ENCODE measurements at places on chromosomes 16 and 17.

DNA sequence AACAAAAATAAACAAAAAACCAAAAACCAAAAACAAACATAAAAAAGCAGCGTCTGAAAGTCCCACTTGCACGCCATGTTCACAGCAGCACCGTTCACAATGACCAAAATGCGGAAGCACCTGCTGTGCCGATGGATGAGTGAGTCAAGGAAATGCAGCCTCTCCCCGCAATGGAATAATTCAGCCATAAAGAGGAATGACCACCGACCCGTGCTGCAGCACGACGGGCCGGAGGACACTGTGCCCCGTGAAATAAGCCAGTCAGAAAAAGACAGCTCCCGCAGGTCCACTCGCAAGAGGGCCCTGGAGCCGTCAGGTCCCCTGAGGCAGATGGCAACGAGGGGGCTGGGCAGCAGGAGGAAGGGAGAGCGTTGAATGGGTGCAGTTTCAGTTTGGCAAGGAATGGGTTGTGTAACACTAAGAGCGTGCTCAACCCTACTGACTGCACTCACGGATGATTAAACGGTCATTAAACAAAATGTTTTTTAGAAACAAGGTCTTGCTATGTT, 5.1 kb downstream of the CLCN7 start:
- no peak for DNase-seq

- DNase-seq, result no peak
Observed at GRCh38 chr16:52353249-52353648, 193.7 kb downstream of the TOX3 start.

- DNase-seq, result peak; percentile 82
Observed at GRCh38 chr16:75256696-75257343, 5.4 kb upstream of the BCAR1 start.

- DNase-seq, result no peak
Observed at GRCh38 chr16:49548325-49548970, 174.8 kb downstream of the C16orf78 start.

- DNase-seq, result no peak
Observed at GRCh38 chr16:86255966-86256365, 254.4 kb upstream of the FOXF1 start.

DNA sequence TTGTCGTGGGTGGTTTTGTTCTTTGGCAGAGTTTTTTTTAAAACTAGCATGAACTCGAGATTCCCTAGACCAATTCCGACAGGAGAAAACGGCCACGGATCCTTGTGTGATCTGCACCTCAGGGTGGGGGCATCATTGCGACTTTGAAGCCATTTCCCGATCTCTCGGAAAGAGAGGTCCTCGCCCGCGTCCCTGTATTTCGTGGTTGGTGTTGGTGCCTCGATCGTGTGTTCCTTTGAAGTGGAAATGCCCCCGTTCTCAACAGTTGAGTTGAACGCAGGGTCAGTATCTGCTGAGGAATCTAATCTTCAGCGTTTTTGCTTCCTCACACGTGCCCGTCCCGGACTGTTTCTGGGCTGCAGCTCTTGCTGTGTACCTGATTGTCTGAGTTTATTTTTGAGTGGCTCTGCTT, 1.1 kb downstream of the CRAMP1 start:
- no peak for DNase-seq

DNA sequence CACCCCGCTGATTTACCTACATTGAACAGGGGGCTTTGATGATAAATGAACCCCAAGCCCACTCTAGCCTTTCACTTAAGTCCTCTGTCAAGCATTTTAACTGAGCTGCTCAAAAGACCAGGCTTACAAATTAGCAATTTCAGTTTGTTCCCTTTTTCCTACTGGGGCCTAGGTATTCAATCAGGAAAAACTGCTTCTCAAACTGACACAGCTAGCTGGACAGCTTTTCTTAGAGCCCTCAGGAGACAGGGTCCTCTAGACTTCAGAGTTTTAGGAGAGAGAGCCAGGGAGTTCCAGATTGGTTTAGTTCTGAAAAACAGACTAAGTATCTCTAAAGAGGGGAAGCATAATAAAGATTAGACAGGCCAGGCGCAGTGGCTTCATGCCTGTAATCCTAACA, 6.2 kb upstream of the HEXIM2 start:
- no peak for DNase-seq

GRCh38 chr17:4357671-4358070, 8.8 kb downstream of the UBE2G1 start:
- DNase-seq, result no peak

- DNase-seq, result no peak
Observed at GRCh38 chr16:79550373-79550772, 50.2 kb downstream of the MAF start.

DNA sequence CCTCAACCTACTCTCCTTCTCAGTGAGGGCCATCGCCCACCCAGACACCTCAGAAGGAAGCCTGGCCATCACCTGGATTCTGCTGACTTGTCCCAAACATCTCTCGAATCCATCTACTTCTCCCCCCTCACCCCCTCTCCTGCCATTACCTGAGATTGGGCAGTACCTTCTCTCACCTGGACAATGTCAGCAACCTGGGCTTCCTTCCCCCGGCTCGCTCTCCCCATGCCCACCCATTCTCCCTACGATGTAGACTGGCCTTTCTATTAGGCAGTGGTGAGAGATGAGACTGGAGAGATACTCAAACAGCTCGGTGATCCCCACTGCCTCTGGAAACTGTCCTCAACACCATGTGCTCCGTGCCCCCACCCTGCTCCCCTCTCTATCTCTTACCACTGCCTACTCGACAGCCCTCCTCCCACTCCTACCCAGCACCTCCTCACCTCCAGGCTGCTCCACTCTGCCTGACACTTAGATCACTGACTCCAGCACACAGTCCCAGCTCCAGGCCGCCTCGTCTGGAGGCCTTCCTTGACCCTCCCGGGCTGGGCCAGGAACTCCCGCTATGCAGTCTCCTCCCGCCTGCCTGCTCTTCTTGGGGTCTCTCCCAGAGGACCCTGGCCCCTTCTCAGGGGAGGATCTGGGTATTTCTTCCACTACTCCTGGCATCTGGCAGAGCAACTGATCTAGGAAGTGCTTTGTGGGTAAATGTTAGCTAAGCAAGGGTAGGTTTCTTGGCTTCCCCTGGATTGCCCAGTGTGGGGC, 235.8 kb upstream of the NLRP1 start:
- no peak for DNase-seq

- DNase-seq, result no peak
Observed at GRCh38 chr17:29567304-29567553, 392 bp upstream of the ABHD15 start.

- no peak for DNase-seq
Observed at GRCh38 chr16:79580453-79581191, 19.9 kb downstream of the MAF start.

DNA sequence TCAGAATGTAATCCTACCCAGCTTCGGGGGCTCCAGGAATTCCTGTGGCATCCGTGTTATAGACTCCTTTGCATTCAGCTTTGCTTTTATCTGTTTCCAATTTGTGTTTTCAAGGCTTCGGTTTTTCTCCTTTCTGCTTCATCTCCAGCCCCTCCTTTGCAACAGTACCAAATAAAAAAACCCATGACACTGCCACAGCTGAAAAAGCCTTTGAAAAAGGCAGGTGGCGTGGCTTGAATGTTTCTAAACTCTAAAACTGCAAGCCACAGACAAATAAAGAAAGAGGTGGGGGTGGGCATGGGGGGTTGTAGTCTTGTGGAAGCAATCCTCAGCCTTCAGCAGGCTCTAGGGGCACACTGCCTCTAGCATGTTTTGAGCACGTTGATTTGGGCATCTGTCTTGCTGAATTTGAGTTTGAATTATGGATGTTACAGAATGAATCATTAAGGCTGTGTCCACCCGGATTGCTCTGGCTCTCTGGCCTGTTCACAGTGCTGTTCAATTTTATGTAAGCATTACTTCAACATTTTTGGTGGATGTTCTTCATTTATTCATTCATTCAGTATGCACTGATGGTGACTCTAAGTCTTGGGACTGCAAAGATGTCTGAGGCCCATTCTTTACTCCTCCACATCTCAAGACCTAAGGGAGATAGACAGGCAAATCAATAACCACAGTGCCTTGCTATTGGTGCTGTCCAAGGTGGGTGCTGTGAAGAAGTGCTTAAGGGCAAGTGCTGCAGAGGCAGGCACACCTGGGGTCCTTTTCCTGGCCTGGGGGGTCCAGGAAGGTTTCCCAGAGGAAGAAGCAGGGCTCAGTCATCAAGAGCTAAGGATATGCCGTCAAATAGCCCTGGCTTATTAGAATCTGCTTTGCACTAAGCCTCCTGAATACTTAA, 77.4 kb downstream of the CDH13 start:
- no peak for DNase-seq

DNA sequence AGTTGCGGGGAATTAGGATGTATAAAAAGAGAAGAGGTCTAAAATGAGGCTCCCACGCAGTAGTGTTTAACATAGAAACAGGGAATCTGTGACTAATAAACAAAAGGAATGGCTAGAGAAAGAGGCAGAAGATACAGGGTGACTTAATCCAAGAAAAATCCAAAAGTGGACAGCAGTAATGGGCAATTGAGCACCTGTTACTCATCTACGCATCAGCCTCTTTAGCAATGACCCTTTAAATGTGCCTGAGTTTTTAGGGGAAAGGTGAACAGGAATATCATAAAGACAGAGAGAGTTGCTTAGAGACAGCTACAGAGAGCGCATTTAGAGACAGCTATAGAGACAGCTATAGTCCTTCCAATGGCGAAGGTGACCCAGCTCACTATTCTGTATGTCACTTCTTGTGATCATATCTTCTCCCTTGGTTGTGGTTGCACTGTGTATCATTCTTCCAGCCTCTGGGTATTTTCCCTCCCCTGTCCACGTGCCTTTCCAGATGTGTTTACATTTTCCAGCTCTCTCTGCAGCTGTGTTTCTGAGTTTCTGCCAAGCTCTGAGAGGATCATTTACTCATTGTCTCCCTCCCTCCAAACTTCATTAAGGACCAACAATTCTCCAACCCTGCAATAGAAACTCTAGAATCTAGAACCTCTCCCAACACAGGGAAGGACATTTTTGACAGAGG, 61.5 kb downstream of the MYOCD start:
- no peak for DNase-seq

DNA sequence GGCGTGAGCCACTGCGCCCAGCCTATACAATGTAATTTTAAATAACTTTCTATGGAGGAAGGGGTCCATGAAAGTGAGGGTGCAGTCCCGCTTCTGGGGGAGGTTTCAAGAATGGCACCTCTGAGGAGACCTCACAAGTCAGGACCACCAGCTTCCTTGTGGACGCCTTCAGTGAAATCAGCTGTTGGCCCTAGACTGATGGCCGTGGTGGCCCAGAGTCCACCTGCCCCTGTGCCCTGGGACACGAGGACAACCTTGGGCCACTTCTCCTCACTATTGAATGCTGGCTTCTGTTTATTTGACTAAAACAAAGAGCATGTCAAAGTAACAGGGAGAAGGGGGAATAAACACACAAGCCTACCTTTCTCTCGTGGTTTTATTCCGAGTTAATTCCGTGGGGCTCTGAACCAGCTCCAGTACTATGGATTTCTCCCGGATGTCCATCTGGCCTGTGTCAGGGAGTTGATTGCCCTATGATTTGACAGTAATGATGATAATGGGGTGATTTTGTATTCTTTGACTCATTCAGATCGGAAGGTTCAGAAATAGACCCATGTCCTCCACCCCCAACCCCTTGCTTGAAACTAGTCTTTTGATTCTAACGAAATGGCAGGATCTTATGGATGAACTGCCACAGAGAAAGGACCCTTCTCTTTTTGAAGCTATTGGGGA, 8.6 kb upstream of the CBX4 start:
- no peak for DNase-seq

- DNase-seq, result peak; percentile 76
Observed at GRCh38 chr17:29111816-29112499, 68.2 kb downstream of the MYO18A start.

DNA sequence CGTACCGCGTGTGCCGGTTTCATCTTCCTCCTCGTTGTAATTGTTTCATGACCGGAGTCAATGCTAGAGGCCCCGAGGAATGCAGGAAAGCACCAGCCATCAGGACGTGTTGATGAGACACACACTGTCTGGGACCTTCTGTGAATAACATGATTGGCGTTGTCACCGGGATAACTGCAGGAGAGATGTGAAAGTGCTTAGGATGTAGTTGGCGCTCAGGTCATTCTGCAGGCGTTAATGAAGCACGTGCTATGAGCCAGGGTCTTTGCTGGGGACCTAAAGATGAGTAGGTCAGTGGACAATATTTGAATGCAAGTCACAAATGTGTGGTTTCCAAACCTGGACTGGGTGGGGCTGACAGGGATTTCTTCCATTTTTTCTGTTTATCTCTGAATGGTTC, 181.6 kb upstream of the HSBP1 start:
- DNase-seq, result no peak

GRCh38 chr17:35930211-35931065, at the start of gene RDM1:
TSS of gene RDM1 (minus strand) at chr17:35930773. CDS start at chr17:35930727, 46 bp downstream.
- peak; percentile 83 for DNase-seq

DNA sequence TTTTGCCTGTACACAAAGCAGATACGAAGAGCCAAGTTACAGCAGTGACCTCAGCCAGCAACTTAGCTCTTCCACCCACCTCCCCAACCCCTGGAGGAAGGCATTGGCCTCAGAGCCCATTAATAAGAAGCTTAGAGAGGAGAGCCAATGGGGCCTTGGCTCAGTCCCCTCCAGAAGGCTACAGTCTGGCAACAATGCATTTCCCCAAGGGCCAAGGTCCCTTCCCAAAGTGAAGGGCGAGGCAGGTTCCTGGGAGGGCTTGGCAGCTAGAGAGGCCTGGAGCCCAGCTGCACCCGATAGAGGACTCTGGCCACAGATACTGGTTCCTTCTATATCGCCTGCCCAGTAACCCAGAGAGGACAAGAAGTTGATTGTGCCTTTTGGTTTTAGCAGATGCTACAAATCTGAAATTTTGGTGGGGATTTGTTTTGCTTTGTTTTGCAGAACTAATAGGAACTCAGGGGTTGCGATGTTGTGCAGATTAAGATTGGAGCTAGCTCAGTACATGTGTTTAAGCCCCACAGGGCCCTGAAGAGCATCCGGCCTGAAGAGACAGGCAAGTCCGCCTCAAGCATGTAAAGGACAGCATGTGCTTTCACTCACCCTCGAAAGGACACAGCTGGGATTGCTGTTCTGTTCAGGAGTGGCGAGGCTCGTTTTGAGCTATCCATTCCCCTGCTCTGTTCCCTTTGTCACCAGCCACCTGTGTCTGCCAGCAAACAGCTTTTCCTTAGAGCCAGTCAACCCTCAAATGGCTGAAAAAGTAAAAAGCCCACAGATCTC, 12.0 kb upstream of the PNPO start:
- DNase-seq, result no peak

DNA sequence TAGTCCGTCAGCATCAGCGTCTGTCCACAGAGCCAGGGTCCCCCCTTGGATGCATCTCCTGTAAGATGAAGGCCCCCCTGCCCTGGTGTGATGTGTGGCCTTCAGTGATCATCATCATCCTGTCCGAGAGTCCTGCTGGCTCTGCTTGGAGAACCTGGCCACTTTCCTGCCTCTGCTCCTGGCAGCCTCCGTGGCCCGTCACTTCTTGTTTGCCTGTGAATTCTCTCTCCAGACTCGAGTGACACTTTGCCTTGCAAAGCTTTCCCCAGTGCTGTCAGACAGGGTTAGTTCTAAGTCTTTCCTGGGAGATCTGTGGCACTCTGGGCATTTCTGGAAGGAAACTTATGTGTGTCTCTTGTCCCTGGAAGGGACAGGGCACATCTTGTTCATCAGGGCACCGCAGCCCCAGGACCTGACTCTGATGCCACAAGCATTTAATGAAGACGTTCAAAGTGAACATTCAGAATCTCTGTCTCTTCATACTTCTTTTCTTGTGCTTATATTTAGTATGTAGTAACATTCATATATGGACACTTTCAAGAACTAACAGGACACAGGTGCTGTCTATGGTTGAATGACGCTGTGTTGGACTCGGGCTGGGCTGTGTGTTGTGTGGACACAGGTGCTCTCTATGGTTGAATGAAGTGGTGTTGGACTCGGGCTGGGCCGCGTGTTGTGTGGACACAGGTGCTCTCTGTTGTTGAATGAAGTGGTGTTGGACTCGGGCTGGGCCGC, 68.5 kb downstream of the RPTOR start:
- no peak for DNase-seq

- no peak for DNase-seq
Observed at GRCh38 chr16:50360779-50361178, 8.0 kb downstream of the BRD7 start.

All from COR-L47 (cell line).